NCI-H146 (cell line): ENCODE measurements at places on chromosomes 4 and X.

- no peak for DNase-seq
Observed at GRCh38 chr4:109589119-109589518, 29.1 kb downstream of the MCUB start.

DNA sequence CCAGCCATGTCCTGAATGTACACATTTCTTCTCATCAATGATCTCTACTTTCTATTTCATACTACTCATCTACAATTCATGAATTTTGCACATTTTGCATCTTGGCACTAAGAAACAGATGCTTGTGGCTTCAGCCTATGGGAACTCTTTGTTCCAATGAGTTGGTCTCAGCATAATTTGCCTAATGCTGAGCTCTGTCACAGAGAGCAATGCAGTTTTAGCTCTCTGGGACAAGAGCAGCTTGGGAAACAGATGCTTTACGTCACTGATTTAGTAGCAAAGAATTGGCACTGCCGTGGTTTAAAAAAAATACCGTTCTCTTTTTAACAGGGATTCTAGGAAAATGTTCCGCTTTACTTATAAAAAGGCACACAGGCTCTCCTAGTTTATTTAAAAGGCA is 162.4 kb downstream of the WDFY3 start:
- DNase-seq = no peak

- no peak for DNase-seq
Observed at GRCh38 chr4:168360271-168360670, 41.7 kb upstream of the DDX60 start.

GRCh38 chr4:149031399-149031798 is 589.2 kb upstream of the NR3C2 start:
- DNase-seq = no peak

DNA sequence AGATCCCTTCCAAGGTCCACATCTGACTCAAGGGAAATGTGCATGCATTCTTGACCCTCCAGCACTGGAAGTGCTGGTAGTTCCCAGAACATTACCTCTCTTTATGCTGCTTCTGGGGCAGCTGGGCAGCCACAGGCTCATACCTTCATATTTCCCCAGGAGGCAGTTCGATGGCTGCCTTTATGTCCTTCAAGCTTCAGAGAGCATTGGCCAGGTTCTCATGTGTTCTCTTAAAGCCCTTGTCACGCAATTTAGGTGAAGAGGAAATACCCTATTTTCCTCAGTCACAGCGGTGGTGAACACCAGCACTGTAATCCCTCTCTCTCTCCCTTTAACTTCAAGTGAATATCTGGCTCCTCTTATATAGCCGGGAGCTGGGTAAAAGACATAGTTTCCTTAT is 134.3 kb downstream of the MID1IP1 start:
- no peak for DNase-seq

DNA sequence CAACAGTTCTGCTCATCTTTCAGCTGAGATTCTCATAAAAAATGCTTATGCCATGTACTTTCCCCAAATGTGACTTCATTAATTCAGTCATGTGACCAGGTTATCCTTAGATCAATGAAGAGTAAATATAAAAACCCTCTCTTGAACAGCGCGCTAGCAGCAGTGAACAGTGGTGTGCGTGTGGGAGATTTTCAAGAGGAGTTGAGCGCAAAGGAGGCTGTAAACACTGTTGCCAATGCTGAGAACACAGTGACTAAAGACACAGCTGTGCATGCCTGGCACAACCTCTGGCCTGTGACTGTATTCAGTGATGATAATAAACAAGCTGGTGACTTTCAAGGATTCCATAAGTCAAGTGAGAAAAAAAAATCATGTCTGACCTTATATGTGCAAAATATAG is 25.1 kb downstream of the MSX1 start:
- DNase-seq = no peak
